Fibroblast of mammary gland (primary cell): ENCODE measurements at places on chromosomes 7 and 10.
A peak's percentile ranks its signal among the peaks of the same experiment; 100 is the strongest.

DNA sequence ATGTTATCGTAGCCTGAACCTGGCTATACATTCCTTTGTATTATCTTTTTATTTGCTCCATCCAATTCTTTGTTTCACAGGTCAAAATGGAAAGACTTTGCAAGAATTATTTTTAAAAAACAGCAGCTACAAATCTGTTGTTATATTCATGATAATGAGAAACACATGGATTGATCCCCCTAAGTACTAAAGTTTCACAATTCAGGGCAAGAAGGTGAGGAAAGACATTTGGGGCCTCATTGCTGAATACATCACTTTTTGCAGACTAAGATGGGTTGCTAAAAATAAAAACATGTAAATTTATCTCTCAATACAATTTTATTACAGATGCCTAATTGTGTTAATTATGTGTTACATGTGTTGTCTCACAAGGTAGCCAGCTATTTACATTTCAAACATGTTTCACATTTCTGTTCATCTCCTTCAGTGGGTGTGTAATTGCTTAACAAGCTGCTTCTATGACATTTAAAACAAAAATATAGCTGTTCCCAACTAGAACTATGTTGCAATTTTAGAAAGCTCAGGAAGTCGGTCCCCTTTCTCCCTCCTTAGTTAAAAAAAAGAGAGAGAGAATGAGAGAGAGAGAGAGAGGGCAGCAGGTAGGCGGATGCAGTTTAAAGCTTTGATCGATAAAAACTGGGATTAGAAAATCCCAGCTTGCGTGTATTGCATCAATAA is 606.3 kb upstream of the FZD8 start:
- DNase-seq = peak; percentile 48

DNA sequence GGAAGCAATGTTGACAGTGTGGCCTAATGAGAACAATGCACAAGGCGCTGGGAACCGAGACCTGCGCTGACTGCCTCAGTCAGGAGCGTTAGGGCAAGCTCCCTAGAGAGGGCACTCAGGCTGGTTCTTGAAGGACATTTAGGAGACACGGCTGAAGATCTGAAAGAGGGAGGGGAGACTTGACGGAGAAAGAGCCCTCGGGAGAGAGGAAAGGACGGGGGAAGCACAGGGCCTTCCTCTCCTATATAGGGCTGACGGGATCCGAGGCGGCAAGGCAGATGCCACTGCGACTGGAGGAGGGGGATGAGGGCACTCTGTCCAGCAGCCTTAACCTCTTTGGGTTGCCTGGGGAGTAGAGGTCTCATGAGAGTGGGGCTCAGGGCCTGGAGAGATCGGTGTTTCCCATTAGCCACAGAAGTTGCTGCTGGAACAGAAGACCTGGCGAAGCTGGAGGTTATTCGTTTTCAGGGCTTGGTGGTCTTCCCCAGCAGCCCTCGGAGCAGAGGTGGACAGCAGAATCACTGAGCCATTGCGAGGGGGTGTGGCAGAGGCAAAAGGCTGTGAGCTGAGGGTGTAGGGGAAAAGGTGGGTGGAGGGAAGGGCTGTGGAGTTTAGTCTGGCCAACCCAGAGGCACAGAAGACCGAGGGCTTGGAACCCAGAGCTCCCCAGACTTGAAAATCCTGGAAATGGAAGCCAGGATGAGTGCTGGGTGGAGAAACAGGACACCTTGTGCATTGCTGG is 36.0 kb downstream of the CLEC2L start:
- DNase-seq = no peak

- no peak for DNase-seq
Observed at GRCh38 chr10:87523731-87524130, 19.0 kb downstream of the MINPP1 start.

GRCh38 chr7:156947120-156947843 is 2.2 kb upstream of the NOM1 start:
- no peak for DNase-seq

GRCh38 chr10:79905322-79906314 is 43.3 kb downstream of the SFTPD start:
- DNase-seq = peak; percentile 25

- DNase-seq = no peak
Observed at GRCh38 chr10:68636335-68636734, 76.2 kb downstream of the TET1 start.

DNA sequence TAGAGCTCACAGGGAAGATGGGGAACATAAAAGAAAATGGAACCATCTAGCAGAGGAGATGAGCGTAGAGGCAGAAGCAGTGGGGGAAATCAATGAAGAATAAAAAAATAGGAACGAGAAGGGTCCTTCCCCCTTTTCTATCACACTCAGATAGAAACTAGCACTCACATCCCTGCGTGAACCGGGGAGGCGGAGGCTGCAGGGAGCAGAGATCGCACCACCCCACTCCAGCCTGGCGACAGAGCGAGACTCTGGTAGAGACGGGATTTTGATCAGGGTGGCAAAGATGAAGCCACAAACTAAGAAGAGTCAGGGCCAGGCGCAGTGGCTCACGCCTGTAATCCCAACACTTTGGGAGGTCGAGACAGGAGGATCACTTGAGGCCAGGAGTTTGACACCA is 64.7 kb upstream of the ECHDC3 start:
- DNase-seq = no peak

GRCh38 chr7:149422914-149423301 is 38.0 kb downstream of the ZNF777 start:
- DNase-seq = no peak

- no peak for DNase-seq
Observed at GRCh38 chr10:125081931-125082330, 78.4 kb downstream of the CTBP2 start.

DNA sequence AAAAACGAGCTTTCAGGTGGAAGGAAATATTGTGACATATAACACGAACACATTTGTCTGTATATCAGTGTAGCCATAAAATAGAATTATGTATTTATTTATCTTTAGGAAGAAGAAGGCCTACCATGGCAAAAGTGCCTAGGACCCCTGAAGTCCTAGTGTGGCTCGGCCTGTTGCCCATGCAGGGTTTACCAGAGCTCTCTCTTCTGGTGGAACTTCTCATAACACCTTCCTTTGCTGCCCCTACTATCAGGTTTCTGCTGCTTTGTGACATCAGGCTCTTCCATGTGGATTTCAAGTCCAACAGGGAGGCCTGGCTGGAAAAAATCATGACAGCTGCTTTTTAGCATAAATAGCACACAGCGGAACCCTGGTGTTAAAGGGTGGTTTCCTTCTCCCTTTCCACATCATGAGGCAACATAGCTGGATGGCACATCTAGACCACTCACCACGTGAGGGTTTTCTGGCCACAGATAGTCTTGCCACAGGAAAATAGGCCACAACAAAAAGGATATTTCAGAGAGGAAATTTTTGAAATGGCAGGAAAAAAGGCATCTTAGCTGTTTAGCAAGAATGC is 44.8 kb upstream of the ADO start:
- no peak for DNase-seq

GRCh38 chr7:130529417-130529816 is 37.5 kb downstream of the MEST start:
- peak; percentile 1 for DNase-seq

- no peak for DNase-seq
Observed at GRCh38 chr10:103490986-103491314, 2.6 kb upstream of the NEURL1 start.

- no peak for DNase-seq
Observed at GRCh38 chr10:76191336-76191735, 759.9 kb downstream of the LRMDA start.

- no peak for DNase-seq
Observed at GRCh38 chr7:139494835-139495579, 11.5 kb upstream of the KLRG2 start.

DNA sequence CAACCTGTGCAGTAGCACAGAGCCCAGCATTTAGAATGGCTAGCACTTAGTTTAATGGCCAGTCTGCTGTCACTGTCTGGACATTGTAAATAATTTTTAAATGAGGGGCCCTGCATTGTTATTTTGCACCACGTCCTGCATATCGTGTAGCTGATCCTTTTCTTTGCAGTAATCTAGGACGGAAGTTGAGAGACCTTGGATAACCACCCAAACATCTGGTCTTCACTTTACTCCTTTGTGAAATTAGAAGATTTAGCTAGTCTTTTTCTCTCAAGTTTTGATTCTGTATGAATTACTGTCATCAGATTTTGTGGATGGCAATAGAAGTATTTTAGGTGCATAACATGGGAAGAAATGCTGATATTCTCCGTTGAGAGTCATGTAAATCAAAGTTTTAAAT is 1.9 kb downstream of the MIOS start:
- DNase-seq = no peak

DNA sequence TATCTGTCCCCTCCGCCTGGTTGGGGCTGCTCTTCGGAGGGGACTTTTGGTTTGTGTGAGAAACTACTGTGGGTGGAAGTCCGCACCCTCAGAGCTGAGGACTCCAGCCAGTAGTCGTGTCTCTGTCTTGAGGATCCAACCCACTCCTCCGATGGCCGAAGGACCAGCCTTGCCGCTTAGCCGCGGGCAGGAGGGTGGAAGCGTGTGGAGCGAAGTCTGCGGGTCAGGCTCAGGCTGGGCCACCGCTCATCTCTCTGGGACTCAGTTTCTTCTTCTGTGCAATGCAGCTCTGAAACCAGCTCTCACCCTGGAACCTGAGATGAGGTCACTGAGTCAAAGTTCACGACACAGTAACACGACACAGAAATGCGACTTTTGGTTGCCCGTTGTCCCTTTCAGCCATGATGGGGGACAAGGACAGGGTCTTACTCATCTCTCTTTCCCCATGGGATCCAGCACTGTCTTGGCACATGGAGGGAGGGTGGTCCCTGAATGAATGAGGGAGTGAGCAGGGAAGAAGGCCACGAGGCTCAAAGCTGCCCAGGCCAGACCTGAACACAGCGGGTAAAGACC is 133.3 kb upstream of the PODXL start:
- no peak for DNase-seq

DNA sequence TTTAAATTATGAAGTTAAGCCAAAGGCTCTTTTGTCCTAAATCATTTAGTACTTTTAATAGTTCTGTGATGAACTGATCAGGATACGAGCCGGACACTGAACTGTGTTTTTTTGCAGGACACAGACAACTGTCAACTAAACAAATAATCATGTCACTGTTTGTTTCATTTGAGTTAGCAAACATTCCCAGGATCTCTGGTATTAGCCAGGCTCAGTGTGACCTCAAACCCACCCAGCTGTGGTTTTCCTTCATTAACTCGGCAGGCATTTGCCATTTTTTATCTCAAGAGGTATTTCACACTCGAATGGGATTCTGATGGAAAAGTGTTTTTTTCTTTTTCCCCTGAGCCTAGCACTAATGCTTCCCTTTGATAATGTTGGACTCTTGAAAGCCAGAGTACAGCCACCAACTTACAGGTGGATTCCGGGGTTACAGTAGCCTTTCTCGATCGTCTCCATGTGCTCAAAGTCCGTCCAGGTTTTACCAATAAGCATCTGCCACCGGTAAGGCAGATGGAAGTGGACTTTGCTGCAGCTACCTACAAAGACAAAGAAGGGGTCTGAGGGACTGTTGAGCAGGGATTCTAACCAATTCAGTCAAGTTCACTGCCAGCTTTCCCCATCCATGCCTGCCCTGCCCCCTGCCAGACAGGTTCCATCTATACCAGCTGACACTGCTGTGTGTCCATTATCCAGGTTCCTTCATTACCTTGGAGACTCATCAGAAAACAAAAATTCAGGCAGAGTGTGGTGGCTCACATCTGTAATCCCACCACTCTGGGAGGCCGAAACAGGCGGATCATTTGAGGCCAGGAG is 33.4 kb downstream of the ZC3HAV1 start:
- DNase-seq = no peak

- DNase-seq = peak; percentile 83
Observed at GRCh38 chr10:97659589-97659988, 19.1 kb downstream of the PI4K2A start.

DNA sequence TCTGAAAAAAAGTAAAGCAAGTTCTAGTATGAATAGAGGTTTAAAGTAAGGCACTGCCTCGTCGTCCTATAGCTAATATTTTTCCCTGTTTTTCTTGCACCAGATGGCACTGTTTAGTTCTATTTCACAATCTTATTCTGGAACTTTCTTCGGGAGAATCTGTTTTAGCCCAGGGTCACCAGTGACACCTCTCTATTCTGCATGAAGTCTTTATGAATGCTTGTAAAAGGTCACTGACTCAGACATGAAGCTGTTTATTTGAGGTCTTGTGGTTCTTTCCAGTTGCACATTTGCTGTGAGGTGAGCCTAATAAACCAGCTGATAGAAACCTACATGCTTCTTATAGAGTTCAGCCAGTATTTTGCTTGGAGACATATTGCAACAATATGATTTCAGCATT is 444.3 kb downstream of the AUTS2 start:
- DNase-seq = peak; percentile 88

GRCh38 chr7:15389073-15389472 is 172.7 kb downstream of the AGMO start:
- no peak for DNase-seq

GRCh38 chr10:70595566-70596016 is 7.0 kb downstream of the PRF1 start:
- DNase-seq = no peak

GRCh38 chr10:110524179-110524858 is 26.6 kb downstream of the DUSP5 start:
- peak; percentile 19 for DNase-seq

DNA sequence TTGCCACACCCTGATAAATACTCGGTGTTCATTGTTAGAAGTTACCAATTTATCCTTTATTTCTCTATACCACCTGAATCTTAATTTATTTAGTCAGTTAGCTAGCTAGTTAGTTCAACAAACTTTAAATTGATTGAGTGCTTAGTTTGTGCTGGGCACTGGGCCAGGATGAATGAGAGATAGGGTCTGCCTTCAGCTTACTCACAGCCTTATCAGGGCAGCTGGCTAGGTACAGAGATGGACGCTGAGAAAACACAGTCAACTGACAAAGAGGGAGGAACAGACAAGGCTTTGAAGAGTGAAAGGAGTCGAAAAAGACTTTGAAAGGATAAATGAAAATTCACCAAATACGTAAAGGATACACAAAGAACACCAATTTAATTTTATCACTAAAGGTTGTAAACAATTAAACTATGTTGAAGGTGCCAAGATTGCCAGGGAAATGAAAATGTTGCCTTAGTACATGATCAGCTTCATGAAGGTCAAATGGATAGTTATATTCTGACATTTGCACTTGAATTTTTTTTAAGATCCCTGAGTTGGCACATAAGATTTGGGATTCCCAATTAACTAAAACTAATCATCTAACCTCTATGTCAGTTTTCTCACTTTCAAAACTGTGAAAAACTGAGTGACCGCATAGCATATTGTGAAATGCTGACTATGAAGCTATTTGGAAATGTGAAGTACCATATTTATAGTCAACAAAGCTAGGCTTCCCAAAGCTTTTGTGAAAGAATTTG is 2.1 kb downstream of the CAV2 start:
- DNase-seq = peak; percentile 36

- DNase-seq = no peak
Observed at GRCh38 chr10:124291001-124291701, 127.6 kb downstream of the OAT start.

DNA sequence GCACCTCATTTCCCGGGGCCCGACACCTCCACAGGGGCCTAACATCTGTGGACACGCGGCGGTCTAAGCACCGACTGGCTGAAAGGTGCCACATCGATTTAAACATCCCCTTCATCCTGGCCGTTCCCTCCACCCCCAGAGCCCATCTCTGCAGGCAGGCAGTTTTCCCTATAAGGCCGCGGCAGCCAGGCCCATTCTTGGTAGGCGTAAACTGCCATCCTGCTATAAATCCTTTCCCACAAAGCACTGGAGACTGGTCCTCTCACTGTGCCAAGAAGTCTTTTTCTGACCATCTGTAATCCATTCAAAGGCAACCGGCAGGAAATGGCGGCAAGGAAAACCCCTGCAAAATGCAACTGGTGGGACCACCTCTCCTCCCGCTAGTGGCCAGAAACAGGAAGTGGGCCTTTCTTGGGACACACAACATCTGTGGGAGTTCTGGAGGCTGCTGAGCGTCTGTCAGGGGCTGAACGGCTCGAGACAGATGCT is 22.4 kb downstream of the ATXN7L1 start:
- DNase-seq = peak; percentile 52
